EH (cell line): ENCODE measurements at places on chromosomes 13 and 19.

DNA sequence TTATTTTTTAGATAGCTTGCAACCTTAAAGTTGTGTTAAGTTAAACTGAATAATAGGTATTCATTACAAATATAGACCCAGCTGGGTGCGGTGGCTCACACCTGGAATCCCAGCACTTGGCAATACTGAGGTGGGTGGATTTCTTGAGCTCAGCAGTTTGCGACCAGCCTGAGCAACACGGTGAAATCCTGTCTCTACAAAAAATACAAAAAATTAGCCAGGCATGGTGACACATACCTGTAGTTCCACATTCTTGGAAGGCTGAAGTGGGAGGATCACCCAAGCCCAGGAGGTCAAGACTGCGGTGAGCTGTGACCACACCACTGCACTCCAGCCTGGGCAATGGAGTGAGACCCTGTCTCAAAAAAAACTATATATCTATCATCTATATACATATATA is 386.5 kb downstream of the PCDH17 start:
- DNase-seq: no peak

- no peak for DNase-seq
Observed at GRCh38 chr13:30305456-30305970, 1.8 kb downstream of the KATNAL1 start.

DNA sequence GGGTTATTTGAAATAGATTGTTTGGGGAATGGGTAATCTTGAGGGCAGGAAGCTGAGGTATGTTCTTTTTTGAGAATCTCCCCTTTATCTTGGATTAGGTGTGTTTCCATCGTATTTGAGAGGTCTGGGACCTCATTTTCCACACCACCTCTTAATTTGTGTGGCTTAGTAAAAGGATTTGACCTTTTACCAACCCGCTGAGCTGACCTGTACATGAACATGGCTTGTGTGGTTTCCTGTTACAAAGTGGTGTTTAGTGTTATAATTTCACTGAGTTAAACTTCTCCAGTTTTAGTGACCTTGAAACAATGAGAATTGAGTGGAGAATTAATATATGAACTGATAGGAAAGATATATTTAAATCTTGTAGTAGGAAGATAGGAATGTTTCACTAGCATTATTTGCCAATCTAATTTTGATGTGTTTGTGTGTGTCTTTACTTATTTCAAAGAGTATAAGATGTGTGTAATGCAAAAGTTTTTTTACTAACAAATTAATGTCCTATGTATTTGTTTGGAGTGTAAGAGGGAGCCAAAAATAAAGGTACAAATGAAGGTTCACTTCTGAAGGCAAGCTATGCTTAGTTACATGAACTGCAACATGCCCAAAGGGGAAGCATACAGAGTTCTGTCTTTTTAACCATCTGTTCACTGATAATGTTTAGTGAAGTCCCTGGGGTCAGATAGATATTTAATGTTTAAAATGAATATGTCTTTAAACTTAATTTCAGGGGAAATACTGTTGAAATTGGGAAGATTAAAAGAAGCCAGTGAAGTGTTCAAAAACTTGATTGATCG is 17.1 kb downstream of the NAA16 start:
- no peak for DNase-seq

GRCh38 chr13:63696055-63696454 is 2280.4 kb upstream of the PCDH20 start:
- peak; percentile 36 for DNase-seq

DNA sequence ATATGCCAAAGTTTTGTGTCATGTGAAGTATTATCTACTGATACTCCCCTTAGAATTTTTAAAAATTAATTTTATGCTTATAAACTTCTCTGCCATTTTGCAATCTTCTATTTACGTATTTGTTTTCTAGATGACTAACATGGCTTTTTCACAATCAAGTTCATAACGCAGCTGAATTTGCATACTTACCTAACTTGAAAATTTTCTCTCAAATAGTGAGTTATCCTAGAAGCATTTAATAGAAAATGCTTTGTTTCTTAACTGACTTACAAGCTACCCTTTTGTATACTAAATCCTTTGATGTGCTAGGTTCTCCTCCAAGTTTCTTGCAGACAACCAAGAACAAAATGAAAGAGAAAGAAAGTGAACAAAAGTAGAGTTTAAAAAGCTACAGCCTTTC is 683.5 kb downstream of the LIG4 start:
- DNase-seq: no peak

DNA sequence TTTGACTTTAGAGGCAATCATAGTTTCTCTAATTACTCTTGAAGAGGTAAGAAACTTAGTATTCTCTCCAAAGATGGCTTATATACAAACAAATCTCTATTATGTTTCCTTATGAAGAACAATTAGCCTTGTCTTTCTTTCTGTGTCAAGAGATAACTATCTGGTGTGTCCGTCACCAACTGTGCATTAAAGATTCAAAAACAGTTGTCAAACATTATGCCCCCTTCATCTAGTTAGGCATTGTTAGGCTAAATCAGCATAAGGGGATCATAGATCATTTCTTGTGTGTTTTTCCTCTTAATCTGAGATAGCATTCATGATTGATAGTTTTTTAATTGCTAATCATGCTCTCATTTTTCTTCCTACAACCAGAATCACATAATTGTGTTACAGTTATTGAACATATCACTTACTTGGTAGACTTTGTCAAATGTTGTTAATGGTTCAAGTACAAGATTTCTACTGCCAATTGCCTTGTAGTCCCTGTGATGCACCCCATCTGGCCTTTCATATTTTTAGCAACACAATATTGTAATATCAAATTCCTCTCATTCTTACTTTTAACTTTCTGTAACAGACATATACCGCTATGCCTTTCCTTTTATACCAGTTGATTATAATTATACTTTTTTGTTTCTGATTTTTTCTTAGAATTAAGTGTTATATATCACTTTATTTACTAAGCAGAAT is 612.7 kb downstream of the SLITRK6 start:
- DNase-seq: no peak

GRCh38 chr19:55376241-55376933 is at the start of gene TMEM190:
TSS of gene TMEM190 (plus strand) at chr19:55376826. CDS start at chr19:55376854, 28 bp downstream.
- DNase-seq: no peak
